ENCODE measurements at places on chromosomes 13 and 19. TPM values are rescaled to one million over a fixed set of nuclear protein-coding genes. Genes with fewer than 3 reads are reported as not detected.

Gene MAB21L1
- under 0.01 TPM for total RNA-seq

Gene CERS1
- total RNA-seq, result 1.1 TPM

Gene RXFP2
- total RNA-seq, result not detected

Gene FAM216B
- not detected for total RNA-seq

Gene TCF3
- total RNA-seq, result 82.9 TPM

Gene HSH2D
- total RNA-seq, result not detected

Gene MAMSTR
- 1.2 TPM for total RNA-seq

Gene MAP3K10
- 12.7 TPM for total RNA-seq

Gene ZNF540
- 0.50 TPM for total RNA-seq

Gene ZNF471
- total RNA-seq, result 2.3 TPM

Gene ZNF837
- total RNA-seq, result 3.5 TPM

Gene SMAD9
- 2.1 TPM for total RNA-seq

Gene ZNF486
- total RNA-seq, result 8.7 TPM

Gene CRLF1
- total RNA-seq, result 1.00 TPM

Gene FGF22
- not detected for total RNA-seq

Gene CYP2B6
- not detected for total RNA-seq

Gene ZSCAN22
- total RNA-seq, result 3.2 TPM

Gene SERP2
- total RNA-seq, result 6.9 TPM

Gene CATSPERD
- not detected for total RNA-seq

Gene MYO16
- under 0.01 TPM for total RNA-seq

Gene OXGR1
- not detected for total RNA-seq

Gene GAS6
- total RNA-seq, result 272 TPM

Gene SHD
- not detected for total RNA-seq

Gene KCTD12
- total RNA-seq, result 5.0 TPM

Gene RNF225
- not detected for total RNA-seq

Gene C1QTNF9
- not detected for total RNA-seq

Gene ZNF101
- total RNA-seq, result 5.5 TPM

Gene EPS8L1
- 1.8 TPM for total RNA-seq

Gene WASF3
- total RNA-seq, result 10.2 TPM

Gene LMTK3
- total RNA-seq, result 0.37 TPM

Gene FBXO27
- 3.4 TPM for total RNA-seq

Gene LAMP1
- 124 TPM for total RNA-seq

Gene COLGALT1
- total RNA-seq, result 118 TPM

Gene RDH8
- not detected for total RNA-seq

Gene ABHD17A
- 69.7 TPM for total RNA-seq

Gene GNA15
- total RNA-seq, result 0.11 TPM

Gene MCEMP1
- not detected for total RNA-seq

Gene ZNF492
- total RNA-seq, result 0.25 TPM

Gene DENND1C
- total RNA-seq, result not detected

Gene NLRP5
- total RNA-seq, result not detected

Gene TEX26
- not detected for total RNA-seq

Gene SLC6A16
- under 0.01 TPM for total RNA-seq

Gene KLC3
- total RNA-seq, result not detected

Gene ZNF223
- total RNA-seq, result 3.7 TPM

Gene ILF3
- total RNA-seq, result 172 TPM

Gene APOC4
- not detected for total RNA-seq

Gene THSD1
- total RNA-seq, result 14.1 TPM

Gene PTOV1
- 44.5 TPM for total RNA-seq

Gene TNFRSF19
- 11.9 TPM for total RNA-seq

Gene TMEM59L
- 0.11 TPM for total RNA-seq

Gene ZBTB32
- total RNA-seq, result not detected

Gene CBARP
- 4.6 TPM for total RNA-seq

Gene SERPINE3
- under 0.01 TPM for total RNA-seq

Gene ZNF470
- 4.9 TPM for total RNA-seq

Gene BSG
- 309 TPM for total RNA-seq

Gene ZNF560
- total RNA-seq, result 0.75 TPM

Data from uterine smooth muscle cell (primary cell).